Osteocyte (in vitro differentiated cells): ENCODE measurements at places on chromosomes 6 and 20. TPM values are rescaled to one million over a fixed set of nuclear protein-coding genes. Genes with fewer than 3 reads are reported as not detected.

Gene KCNG1
- total RNA-seq, result 6.3 and 6.9 TPM in 2 replicates

DNA sequence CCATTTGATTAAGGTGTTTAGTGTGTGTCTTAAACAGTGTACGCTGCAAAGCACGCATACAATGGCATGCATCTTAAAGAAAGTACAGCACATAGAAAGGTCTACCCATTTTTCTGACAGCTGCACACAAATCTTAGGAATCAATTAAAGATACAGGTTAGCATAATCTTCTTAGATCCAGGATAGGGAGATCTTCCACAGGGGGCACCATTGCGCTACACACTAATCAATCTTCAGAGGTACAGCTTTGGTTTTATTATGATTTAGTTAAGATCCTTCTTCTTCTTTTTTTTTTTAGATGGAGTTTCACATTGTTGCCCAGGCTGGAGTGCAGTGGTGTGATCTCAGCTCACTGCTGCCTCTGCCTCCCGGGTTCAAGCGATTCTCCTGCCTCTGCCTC, 63.7 kb upstream of the BEND3 start:
- peak; percentile 10 for DNase-seq

DNA sequence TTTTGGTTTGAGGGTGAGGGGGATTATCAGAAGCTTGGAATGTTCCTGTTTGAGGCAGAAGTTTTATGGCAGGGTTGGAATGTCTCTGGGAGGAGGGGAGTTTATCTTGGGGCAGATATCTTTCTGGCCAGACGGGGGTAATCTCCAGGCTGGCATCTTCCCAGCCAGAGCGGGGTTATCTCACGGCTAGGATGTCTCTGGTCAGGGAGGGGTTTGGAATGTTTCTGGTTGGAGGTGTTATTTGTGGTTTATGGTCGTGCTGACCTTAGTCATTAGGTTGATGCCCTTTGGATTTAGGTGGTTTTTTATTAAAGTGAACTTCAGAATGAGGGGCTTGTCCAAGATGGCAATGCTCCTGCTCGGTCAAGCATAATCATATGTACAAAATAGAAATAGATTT, 14.8 kb downstream of the PGK2 start:
- no peak for DNase-seq

Gene OOEP
- total RNA-seq, result not detected in 2 replicates

DNA sequence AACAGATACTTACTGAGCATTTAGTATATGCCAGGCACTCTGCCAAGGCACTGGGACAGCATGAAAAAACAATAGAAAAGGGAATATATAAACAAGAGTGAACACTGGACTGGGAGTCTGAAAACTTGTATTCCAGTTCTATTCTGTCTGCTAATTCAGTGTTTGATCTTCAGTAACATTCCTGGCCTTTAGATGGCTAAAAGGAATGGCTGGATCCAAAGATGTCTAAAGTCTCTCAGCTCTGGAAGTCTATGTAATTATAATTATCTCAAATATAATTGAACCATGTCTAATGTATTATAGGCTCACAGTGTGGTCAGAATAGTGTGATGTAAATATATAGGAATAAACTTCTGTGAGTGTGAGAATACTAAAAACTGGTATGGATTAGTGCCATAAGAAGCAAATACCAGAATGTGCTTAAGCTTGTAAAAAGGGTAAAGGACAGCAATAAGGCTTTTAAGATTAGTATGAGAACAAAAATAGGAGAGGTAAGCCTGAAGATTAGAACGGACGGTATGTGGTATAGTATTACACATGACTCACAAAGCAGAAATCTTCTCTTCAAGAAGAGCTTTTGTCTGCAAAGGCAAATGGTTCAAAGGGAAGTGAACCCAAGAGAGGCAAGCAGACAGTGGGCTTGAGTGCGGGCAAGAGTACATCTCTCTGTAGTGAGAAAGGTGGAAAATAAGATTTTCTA, 68.5 kb downstream of the TMEM200A start:
- DNase-seq, result no peak

DNA sequence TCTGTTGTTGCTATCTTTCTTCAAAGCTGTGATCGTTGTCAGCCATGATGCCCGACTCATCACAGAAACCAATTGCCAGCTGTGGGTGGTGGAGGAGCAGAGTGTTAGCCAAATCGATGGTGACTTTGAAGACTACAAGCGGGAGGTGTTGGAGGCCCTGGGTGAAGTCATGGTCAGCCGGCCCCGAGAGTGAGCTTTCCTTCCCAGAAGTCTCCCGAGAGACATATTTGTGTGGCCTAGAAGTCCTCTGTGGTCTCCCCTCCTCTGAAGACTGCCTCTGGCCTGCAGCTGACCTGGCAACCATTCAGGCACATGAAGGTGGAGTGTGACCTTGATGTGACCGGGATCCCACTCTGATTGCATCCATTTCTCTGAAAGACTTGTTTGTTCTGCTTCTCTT, 19.3 kb downstream of the ABCF1 start:
- DNase-seq, result no peak

- no peak for DNase-seq
Measured at GRCh38 chr6:3533981-3534380, 77.1 kb upstream of the SLC22A23 start.

DNA sequence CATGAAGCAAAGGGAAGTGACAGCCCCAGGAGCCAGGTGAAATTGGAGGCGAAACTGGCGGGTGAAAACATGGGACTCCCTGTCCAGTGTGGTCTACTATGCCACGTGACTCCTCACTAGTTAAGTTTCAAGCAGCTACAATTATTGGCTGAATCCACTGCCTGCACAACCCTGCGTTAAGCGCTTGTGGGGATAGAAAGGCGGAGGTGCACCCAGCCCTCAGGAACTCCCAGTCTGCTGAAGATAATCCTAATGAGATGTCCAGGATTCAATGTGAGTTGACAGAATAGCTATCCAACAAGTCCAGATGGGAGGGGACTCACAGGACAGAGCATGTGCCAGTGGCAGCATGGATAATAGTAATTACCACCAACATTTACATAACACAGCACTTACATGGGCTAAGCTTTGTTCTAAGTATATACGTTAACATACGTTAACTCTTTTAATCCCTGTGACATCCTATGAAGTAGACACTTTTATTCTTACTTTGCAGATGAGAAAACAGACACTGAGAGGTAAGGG, 1.8 kb downstream of the MOCS1 start:
- DNase-seq, result no peak

DNA sequence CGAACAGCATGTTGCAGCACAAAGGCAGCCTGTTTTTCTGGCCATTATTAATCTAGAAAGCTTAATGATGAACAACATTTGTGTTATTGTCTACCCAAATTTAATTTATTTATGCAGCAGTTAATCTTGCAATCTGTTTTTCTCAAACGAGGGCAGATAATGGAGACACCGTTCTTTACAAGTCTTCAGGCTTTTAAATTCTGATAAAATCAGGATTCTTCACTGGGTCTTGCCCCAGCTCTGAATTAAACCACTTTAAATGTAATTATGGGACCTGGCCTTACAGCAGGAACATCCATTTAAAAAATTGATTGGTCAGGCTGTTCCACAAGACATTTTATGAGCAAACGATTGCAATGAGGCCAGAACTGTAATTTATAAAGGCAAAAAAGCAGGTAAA, 26.5 kb upstream of the INSM1 start:
- DNase-seq, result no peak
